ENCODE measurements at places on chromosomes 16 and 17. TPM values are rescaled to one million over a fixed set of nuclear protein-coding genes. Genes with fewer than 3 reads are reported as not detected.

The CSH1 gene
- total RNA-seq: not detected

The FXR2 gene
- 40.1 TPM for total RNA-seq

The MT1F gene
- 9.2 TPM for total RNA-seq

The NAGS gene
- total RNA-seq: 1.7 TPM

The C16orf89 gene
- not detected for total RNA-seq
